Erythroblast (primary cell): ENCODE measurements at places on chromosomes 13 and 19.

DNA sequence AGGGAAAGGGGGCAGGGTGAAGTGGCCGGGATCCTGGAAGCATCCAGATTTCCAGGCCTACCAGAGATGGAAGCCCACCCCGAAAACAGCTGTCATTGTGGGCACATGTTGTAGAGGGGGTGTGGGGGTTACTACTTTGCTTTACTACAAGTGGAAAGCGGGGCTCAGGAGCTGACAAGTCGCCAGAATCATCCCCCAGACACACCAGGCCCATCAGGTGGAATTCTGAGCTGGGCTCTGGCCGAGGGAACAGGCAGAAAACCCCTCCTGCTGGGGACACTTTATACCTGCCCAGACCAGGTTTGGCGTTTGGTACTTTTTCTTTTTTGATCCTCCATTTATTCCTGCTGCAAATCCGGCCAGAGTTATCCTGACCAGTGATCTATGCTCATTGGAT lies 3.8 kb downstream of the CDX2 start:
- no peak for DNase-seq

- DNase-seq, result no peak
Observed at GRCh38 chr13:20988033-20988908, 73.1 kb downstream of the LATS2 start.

DNA sequence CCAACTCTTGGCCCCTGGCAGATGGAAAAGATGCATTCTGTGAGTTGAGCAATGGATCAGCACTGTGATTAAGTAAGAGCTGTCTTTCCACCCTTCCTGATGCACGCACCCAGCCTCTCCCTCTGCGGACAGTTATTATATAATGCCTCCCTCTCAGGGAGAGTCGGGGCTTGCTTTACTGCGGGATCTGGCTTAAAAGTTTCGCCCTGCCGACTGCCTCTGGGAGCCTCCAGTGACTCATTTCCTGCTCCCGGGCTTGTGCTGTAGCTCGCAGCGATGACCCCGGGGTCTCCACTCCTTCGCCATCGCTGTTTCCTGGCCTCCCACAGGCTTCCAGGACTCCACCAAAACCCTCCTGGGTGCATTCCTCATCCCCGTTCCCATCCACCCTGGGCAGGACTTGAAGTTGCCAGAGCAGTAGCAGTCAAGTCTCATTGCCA lies 107.4 kb upstream of the SLC7A1 start:
- DNase-seq, result no peak

- no peak for DNase-seq
Observed at GRCh38 chr19:15974856-15975255, 26.0 kb downstream of the OR10H4 start.

- DNase-seq, result no peak
Observed at GRCh38 chr19:33464010-33464732, 57.4 kb downstream of the PEPD start.

GRCh38 chr13:67235265-67235664 lies 5.1 kb upstream of the PCDH9 start:
- DNase-seq, result no peak

GRCh38 chr13:112453874-112454647 lies 77.9 kb downstream of the SPACA7 start:
- DNase-seq, result no peak

DNA sequence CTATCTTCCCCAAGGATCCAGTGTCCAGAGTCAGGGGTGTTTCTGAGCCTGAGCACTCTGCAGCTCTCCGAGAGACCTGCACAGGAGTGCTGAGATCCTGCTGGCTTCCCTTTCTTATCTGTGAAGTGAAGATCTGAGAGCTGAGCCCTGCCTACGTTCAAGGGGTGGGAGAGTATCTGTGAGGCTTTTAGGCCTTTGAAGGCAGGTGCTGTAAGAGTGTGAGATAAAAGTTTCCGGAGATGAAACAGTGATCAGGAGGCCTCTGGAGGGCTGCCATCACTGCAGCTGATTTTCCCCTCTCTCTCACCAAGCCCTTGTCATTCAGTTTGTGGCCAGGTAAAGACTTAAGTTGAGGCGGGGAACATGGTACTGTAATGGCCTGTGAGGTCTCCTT lies 83.1 kb downstream of the AKAP11 start:
- no peak for DNase-seq

GRCh38 chr19:47549261-47549862 lies 23.6 kb downstream of the ZNF541 start:
- no peak for DNase-seq

- no peak for DNase-seq
Observed at GRCh38 chr13:36046672-36047071, 84.5 kb downstream of the DCLK1 start.

DNA sequence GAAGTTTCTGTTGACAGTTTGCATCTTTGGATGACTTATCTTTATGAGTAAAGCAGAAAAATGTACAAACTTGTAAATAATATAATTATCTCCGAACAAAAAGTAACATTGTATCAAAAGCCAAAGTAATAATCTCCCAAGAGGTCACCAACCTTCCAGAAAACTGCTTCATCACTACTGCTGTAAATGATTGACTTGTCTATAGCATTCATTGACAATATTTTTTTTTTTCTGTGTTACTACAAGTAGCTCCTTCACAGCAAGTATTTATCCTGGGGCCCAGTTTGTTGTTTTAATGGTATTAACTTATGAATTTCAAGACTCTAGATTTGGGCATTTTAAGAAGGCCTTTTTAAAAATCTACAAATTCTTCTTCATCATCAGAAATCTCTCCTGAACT lies 242.4 kb downstream of the KLF12 start:
- no peak for DNase-seq

DNA sequence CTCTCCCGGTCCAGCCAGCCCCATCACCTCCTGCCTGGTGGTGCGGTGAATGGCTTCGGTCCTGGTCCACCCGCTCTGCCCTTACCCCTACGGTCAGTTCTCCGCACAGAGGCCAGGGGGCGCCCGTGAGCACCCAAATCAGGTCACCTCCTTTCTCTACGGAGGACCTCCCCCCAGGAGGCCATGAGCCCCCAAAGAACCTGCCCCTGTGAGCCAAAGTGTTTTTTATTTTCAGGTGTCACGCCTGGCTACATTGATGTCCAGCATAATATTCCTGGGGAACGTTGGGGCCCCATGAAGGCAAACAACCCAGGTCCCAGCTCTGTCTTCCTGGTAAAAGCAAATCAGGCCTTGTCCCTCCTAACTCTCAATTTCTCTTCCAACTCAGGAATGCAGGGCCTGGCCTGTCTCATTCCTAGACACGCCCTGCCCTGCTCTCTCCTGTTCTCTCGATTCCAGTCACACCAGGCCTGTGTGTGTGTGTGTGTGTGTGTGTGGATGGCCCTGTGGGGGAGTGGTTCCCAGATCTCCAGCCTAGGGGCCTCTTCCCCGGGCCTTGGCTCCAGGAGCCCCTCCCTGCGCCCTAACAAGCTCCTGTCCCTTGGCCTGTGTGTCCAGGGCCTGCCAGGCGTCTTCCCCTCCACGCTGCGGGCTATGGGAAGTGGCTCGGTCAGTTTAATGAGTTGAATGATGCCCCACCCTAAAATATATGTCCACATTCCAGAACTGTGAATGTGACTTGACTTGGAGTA lies 9.7 kb upstream of the GIPC1 start:
- peak; percentile 81 for DNase-seq

- no peak for DNase-seq
Observed at GRCh38 chr19:47547199-47547598, 25.7 kb downstream of the ZNF541 start.

DNA sequence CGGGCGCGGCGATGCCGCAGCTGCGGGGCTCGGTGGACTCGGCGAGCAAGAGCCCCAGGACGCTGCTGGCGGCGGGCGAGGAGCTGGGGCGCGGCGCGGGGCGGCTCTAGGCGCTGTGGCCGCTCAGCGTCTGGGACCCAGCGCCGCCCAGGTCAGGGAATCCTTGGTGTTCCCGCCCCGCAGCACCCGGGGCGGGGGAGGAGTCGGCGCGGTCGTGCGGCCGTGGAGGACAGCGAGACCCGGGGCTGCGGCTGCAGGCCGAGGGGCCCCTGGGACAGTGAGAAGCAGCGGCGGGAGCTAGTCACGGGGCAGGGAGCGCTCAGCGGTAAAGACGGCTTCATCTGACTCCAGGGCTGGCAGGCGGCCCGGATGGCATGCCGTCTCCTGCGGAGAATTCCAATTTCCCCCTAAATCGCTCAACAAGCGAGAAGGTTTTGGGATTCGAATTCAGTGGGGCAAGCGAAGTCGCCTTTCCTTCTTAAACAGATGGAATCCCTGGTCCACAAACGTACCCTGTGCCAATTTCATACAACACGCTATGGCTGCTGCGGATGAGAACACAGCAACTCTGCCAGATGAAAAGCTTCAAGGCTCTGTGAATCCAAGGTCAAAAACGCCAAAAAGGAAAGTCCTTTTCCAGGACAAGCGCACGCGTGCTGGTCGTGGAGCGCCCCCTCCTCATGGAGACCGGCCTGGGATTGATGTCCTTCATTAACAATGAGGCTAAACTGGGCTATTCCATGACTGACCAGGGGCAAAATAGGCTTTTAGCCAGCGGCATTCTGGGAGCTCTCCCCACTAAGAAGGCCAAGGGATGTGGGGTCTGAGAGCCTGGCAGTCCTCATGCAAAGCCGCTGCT lies 4.2 kb upstream of the ZSCAN4 start:
- peak; percentile 55 for DNase-seq

DNA sequence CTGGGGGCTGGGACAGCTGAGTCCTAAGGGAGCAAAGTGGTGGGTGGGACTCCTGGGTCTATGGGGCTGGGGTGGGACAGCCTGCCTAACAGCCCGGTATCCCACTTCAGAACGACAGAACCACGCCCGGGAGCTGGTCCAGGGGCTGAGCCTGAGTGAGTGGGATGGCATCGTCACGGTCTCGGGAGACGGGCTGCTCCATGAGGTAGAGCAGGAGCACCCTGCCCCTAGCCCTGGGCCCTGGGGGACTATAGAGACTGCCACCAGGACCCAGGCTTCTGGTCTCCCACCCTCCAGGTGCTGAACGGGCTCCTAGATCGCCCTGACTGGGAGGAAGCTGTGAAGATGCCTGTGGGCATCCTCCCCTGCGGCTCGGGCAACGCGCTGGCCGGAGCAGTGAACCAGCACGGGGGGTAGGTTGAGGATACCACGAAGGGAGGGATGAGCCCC lies 8.6 kb downstream of the SPHK2 start:
- no peak for DNase-seq

- DNase-seq, result no peak
Observed at GRCh38 chr13:74550039-74550438, 415.8 kb upstream of the KLF12 start.

DNA sequence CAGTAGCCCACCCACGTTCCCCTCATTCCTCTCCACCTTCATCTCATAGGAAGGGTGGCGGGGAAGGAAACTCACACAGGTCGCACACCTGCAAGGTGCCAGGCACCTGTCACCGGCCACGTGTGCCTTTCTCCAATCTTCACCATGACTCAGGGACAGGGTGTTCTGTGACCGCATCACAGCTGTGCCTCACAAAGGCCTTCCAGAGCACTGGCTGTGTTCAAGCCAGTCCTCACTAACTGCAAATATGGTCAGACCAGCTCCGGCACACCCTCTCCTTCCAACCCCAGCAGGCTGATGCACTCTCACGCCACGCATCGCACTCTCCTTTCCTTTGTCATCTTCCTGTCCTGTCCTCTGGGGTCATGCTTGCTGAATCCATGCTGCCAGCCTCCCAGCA lies 415.9 kb downstream of the IRS2 start:
- no peak for DNase-seq

GRCh38 chr13:23157781-23158180 lies 23.0 kb upstream of the SGCG start:
- no peak for DNase-seq

DNA sequence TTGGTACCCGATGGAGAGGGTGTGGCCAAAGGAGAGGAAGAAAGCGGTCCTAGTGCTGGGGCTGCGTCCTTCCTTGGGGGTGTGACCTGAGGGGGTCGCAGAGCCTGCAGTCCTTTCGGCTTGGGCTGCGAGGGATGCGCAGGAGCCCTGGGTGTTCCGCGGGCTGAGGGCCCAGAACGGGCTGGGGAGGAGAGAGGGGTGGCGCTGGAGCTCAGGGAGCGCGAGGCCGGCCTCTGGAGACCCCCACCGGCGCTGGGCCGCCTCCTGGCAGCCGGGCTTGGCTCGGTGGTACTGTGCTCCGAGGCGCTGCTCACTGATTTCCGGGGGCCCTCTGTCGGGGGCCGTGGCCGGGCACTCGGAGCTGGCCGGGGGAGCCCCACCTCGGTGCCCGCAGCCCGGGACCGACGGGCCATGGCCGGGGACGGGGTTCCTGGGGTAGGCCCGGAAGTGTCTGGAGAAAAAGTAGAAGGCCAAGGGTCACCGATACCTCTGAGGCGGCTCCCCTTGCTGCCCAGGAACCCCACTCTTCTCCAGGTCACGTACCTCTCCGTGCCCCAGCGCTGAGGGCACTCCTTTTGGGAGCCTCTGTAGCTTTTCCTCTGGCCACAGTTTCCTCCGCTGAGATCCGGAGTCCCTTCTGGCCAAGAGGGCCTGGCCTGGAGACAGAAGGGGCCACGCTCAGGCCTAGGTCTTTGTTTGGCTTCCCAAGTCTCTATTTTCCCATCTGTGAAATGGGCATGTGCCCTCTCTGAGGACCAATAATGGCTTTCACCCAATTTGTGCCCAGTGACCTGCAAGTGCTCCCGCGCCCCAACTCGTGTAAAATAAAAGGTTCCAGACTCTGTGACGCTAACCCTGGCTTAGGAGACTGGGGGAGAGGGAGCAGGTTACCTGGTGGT lies 1.6 kb downstream of the PRR36 start:
- no peak for DNase-seq

- no peak for DNase-seq
Observed at GRCh38 chr13:114054264-114054663, 78.2 kb downstream of the RASA3 start.

- DNase-seq, result no peak
Observed at GRCh38 chr13:98420554-98421175, 156.2 kb downstream of the STK24 start.

DNA sequence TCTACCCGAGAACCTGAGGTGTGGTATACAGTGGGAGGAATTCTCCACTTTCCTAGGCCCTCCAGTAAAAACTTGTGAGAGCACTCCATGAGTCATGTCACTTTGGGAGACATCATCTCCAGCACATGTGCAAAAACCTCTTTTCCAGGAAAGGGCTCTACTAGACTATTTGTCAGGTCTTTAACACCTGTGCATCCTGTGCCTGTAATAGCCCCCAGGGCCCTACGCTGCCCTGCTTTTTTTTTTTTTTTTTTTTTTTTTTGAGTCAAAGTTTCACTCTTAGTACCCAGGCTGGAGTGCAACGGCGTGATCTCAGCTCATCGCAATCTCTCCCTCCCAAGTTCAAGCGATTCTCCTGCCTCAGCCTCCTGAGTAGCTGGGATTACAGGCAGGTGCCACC lies 1.7 kb upstream of the ERVV-1 start:
- no peak for DNase-seq

DNA sequence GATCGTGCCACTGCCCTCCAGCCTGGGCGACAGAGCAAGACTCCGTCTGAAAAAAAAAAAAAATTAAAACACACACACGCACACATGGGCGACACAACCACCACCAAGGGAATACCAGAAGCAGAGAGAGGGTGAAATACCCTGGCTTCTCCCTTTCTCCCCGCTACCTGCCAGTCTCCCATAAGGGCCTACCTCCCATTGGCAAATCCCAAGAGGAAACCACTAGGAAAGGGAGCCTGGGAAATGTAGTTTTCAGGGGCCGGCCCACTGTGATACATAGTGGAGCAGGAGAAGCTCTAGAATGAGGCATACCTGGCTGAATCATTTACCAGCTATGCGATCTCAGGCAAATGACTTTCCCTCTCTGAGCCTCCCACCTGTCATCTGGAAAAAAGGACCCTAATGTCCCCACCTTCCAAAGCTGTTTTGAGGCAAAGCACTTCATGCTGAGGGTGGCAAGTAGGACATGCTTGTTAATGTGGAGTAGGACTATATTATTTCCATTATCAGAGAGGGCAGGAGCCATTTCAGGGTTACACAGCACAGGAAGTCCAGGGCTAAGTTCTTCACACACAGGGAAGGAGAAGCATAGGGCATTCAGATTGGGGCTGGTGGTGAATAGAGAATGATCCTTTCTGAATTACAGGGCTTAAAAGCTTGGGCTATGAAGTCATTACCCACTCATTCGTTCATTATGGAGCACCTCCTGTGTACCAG lies 14.3 kb upstream of the HNRNPUL1 start:
- DNase-seq, result no peak
